ENCODE measurements at places on chromosomes 3 and 15.

GRCh38 chr15:24924621-24925020, 30.2 kb upstream of the SNRPN start:
- no peak for DNase-seq

DNA sequence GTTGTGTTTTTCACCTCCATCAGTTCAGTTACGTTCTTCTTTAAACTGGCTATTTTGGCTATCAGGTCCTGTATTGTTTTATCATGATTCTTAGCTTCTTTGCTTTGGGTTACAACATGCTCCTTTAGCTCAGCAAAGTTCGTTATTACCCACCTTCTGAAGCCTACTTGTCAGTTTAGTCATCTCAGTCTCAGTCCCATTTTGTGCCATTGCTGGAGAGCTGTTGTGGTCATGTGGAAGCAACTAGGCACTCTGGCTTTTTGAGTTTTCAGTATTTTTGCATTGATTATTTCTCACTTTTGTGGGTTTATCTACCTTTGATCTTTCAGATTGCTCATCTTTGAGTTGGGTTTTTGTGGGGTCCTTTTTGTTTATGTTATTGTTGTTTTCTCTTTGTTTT, 151.3 kb downstream of the CFAP20DC start:
- DNase-seq, result no peak

- DNase-seq, result no peak
Measured at GRCh38 chr3:4320096-4320911, 17.1 kb downstream of the SETMAR start.

DNA sequence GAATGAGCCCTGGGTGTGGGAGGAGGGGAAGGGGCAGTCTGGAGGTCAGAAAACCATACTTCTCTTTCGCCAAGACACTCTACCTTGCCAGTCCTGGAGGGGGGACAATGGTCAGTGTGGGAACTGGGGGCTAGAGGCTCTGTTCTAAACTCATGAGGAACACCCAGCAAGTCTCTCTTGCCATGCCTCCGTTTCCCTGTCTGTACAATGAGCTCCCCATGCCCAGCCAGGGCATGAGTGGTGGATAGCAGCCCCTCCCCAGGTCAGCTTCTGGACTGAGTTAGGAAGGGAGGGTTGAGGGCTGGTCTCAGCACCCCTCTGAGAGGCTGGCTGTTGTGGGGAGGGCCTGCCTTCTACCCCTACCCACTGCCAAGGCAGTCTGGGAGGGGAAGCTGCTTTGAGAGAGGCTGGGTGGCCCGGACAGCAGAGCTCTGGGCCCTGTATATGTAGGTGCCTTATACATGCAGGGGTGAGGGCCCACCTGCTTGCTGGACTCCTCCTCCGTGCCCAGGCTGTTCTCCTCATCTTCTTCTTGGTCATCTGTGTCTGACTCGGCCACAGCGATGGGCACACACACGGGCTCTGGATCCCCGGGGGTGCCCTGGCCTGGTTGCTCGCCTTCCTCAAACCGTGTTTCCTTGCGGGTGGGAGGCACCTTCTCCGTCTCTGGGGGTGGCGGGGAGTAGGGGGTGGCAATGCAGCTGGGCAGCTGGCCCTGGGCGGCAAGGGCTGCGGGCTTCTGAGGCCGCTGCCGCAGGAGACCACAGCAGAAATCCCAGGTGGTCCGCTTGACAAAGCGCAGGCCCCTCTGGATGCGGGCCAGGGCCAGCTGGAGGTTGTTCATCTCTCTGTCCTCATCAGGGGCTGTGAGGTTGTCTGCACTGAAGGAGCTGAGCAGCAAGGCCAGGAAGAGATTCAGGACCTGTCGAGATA, 68.8 kb downstream of the SCN5A start:
- no peak for DNase-seq

DNA sequence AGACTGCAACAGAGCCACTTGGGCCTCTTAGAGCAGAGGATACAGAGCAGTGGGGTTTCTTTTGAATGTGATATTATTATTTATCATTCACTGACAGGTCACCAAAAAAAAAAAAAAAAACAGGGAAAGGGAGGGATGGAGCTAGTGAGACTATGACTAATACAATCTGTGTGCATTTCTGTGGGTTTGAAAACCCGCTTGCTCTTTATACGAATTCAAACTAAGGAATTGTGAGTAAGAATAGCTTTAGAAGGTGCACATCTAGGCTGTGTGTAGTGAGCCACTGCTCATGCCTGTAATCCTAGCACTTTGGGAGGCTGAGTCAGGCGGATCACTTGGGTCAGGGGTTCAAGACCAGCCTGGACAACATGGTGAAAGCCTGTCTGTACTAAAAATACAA, 186.6 kb upstream of the MANF start:
- no peak for DNase-seq

DNA sequence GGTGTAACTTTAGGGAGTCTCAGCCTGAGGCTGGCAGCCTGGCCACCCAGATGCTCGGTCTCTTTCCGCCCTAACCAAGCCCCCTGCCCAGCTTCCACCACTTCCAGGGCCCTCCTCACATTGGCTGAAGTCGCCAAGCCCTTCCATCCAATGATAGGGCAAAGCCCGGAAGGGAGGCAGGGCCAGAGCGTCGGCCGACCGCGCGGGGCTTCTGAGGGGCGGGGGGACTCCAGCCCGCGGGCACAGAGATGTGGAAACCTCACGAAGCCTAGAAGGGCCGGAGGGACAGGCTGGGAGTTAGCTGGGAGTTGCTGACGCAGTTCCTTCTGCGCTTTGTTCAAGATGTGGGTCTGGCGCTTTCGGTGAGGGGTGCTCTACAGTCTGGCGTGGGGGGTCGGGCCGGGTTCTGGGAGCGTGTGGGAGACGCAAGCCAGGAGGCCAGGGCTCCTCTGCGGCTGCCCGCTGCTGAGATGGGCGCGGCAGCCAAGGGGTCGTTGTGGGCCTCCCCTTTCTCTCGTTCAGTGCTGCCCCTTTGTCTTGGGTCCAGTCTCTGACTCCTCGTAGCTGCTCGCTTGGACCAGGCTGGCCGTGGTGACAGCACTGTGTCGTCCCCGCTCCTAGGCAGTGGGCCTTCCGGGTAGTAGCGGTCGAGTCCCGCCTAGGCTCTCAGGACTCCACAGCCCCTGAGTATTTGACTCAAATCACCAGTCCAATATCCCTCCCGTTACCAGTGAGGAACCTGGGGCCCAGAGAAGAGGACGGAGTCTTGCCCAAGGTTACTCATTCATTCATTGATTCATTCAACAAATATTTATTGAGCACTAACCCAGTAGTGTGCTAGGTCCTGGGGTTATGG, at the start of gene ZNF660:
Gene ZNF660, plus strand, starts transcription at position 319 of the 856 bp plus-strand sequence. CDS start 9,230 bp downstream, outside the sequence.
- peak; percentile 4 for DNase-seq

DNA sequence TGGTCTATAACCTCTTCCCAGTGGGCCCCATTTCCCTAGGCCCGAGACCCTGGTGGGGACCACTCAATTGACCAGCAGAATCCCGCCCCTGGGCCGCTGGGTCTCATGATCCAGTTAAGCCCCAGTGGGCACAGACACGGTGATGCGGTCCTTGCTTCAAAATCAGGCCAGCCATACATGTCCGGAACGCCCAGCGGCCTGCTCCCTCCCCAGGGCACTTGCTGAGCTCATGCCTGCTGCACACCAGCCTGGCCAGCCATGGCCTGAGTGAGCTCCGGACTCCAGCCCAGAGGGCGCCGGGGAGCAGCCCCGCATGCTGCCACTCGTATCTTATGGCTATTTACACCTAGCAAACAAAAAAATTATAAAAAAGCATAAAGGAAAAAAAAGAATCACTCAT, 34.4 kb upstream of the IQSEC1 start:
- no peak for DNase-seq

GRCh38 chr3:111210866-111211564, 139.4 kb downstream of the NECTIN3 start:
- no peak for DNase-seq

GRCh38 chr3:49098429-49098828, 4.6 kb upstream of the QRICH1 start:
- DNase-seq, result no peak

GRCh38 chr3:15330031-15330596, 2.3 kb downstream of the SH3BP5 start:
- DNase-seq, result peak; percentile 14

- DNase-seq, result no peak
Measured at GRCh38 chr15:71508081-71508682, 302.2 kb upstream of the NR2E3 start.

DNA sequence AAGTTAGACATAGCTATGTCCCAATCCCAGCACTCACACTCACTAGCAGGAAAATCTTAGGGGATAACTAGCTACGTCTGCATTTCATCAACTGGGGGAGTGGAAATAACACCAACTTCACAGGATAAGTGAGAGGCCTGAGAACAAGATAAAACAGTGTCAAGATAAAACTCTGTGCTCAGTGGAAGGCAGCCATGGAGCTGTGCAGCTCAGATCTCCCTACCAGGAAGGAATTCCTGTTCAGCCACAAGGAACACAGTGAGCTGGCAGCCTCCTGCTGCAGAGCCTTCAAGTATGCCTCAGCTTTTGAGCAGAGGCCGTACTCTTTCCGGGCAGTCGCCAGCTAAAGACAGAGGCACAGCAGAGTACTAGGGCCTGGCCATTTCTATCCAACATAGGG, 115.8 kb upstream of the TOPAZ1 start:
- DNase-seq, result no peak

DNA sequence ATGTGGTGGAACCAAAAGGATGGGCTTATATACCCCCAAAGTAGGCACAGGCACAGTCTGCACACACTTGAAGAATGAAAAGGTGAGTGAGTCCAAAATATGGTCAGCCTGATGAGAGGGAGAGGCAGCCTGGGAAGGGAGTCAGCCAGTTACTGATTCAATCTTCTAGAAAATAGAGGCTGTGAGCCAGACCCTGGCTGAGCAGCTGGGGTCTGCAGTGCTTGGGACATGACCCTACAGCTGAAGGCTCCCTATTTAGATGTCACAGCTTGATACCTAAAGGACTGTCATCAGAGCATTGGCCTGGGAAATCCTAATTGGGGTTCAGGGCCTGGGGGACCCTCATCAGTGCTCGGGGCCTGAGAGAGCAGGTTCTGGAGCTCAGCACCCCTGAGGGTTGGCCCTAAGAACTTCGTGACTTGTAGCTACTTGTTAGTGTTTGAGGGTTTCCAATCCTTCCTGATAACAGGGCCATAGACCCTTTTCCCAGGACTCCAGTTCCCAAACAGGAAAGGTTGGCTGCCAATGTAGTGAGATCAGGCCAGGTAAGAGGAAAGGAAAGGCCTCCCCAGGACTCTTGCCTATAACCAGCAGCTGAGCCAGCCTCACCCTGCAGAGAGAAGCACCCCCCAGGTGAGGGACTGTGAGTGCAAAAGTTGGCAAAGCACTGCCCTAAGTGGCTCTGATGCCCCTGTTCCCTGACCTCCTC, 54.7 kb upstream of the SLCO2A1 start:
- DNase-seq, result no peak

GRCh38 chr15:87239582-87240230, 1016.8 kb downstream of the NTRK3 start:
- no peak for DNase-seq

Measured in thoracic aorta (tissue), 2 donors.